Activated CD8-positive, alpha-beta memory T cell treated with anti-CD3 and anti-CD28 coated beads for 1 hour (primary cell): ENCODE measurements at places on chromosomes 13 and 19.

- DNase-seq, result no peak
Measured at GRCh38 chr19:8965887-8966286, 44.3 kb downstream of the MUC16 start.

GRCh38 chr19:55302318-55302703, 18.5 kb downstream of the BRSK1 start:
- DNase-seq, result no peak

DNA sequence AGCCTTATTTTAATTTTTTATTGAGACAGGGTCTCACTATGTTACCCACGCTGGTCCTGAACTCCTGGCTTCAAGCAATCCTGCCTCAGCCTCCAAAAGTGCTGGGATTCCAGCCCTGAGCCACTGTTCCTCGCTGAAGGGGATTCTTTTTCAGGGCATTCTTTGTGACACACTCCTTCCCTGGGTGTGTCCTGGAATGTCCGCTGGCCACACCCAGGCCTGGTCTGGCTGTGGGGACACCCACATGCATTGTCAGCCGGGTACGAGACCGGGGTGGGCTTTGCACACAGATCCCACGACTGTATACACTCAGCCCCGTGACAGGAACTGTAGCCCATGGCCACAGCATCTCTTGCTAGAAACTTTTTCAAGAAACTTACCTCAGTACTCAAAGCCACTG, 34.4 kb upstream of the GATAD2A start:
- DNase-seq, result no peak

GRCh38 chr19:12778017-12778904, 2.9 kb upstream of the HOOK2 start:
- DNase-seq, result no peak

GRCh38 chr13:89900104-89900765, 1447.3 kb upstream of the MIR17HG start:
- no peak for DNase-seq

GRCh38 chr13:41315443-41316047, 4.5 kb downstream of the NAA16 start:
- no peak for DNase-seq

DNA sequence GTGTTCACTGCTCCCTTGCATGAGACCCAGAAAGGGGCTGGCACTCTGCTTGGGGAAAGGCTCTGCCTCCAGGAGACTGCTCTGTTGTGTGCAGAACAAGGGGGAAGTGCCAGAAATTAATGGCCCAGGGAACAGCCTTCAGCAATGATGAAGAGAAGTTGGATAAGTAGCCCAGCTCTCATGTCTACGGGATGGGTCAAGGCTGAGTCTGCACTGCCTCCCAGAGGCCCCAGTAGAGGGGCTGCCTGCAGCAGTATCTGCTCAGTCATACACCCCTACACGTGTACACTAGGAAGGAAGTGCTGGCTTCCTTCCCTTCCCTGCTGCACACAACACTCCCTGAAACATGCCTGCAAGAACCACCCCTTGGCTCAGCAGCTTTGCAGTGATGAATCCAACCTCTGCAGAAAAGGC, 54.6 kb upstream of the URI1 start:
- no peak for DNase-seq

- DNase-seq, result peak; percentile 70
Measured at GRCh38 chr19:18436671-18437490, 1.1 kb downstream of the ISYNA1 start.
